ENCODE measurements at places on chromosomes 1 and 21.
A peak's percentile ranks its signal among the peaks of the same experiment; 100 is the strongest.

DNA sequence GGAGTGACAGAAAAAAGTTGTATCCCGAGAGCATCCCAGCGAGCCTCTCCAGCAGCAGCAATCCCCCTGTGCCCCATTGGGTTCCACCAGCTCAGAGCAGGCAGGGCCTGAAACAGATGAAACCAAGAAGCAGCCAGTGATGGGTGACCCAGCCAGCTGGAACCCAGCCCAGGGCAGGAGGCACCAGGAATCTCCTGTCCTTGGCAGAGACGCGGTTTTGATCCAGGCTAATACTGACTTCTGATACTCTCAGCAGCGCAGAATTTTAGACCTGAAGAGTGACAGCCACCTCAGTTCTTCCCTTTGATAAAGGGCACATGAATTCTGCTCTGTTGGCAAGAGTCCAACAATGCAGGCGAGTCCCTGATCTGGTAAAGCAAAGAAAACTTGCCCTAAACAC is 11.4 kb upstream of the OLIG1 start:
- DNase-seq = no peak

GRCh38 chr1:93845538-93846205 is 33.3 kb downstream of the DNTTIP2 start:
- no peak for DNase-seq

DNA sequence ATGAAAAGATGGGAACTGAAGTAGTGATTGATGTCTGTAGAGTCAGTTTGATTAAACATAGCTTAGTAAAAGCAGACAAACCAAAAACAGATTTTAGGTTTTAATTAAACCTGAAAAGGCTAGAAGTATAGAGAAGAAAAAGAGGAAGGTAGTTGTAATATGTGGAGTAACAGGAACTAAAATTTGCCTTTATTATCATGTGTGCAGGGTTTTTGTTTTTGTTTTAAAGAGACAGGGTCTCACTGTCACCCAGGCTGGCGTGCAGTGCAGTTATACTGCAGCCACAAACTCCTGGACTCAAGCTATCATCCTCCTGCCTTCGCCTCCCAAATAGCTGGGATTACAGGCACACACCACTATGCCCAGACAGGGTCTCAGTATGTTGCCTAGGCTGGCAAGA is 6.0 kb downstream of the TOR1AIP1 start:
- DNase-seq = no peak

DNA sequence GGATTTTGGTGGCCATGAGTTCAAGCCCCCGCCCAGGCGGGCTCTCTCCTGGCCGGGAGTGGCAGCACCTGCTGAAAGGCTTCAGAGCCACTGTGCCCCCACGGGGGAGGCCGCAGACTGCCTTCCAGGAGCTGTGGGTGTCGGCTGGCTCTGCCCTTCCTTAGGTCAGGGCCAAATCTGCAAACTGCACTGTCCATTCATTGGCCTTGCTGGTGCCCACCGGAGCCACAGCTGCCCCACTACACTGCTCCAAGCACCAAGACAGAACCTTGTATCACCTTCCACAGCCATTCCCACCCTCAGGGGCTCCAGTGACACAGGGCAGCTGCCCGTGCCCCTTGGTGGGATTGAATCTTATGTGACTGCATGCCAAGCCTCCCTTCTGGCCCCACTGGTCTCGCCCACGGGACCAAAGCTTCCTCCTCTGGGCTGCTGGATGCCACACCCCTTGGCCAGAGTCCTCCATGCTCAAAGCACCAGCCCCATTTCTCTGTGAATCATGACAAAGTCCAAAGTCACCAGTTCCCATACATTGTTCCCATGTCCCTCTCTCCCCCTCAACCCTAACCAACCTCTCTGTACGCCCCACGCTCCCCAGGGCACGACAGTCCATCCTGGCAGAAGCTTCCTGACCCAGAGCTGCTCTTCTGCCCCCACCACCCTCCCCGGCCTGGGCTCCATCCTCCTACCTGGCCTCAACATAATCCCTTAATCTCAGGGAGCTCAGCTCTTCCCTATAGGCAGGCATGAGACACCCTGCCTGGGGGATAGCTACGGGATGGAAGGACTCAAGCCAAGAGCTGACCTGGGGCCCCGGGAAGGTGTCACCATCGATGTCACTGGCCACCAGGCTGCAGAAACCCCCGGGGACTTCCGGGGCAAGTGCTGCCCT is 20.9 kb upstream of the GPR153 start:
- DNase-seq = no peak

DNA sequence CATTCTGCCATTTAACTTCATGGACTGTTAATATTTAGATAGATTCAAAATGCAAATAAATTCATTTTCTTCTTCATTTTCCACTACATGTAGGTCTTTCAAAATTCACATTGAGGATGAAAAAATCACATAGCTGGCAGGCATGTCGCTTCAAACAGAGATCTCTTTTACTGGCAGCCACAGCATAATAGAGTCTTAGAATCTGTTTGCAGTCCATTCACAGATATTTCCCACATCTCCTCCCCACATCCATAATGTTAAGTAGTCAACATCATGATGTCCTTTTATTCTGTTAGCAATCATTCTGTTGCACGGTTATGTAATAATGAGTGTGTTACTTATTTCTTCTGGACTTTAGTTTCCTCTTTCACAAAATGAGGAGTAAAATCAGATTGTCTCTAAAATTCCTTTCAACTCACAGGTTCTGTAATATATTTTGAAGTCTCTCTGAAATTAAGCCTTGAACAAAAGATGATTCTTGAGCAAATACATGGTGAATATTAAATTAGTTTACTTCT is 257.5 kb upstream of the SNX7 start:
- no peak for DNase-seq

- no peak for DNase-seq
Measured at GRCh38 chr1:175969231-175969630, 225.8 kb upstream of the TNR start.

DNA sequence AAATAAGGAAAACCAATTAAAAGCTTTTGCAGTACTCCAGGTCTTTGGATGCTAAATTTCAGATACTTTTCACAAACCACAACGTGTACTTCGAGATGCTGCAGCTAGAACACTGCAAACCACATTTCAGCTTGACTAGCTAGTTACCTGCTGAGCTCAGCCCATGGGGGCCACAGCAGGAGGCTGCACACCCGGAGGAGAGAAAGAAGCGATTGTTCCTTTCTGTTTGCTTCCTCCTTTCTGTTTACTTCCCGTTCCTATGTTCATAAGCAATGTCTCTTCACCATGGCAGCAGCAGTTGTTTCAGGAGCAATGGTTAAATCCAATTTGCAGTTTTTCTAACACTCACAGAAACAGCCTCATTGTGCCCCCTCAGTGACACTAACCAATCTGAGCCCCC is 225.6 kb upstream of the FGGY start:
- DNase-seq = peak; percentile 58

- no peak for DNase-seq
Measured at GRCh38 chr1:88883156-88883555, 8.2 kb downstream of the GTF2B start.

- no peak for DNase-seq
Measured at GRCh38 chr21:44878053-44878982, 4.8 kb upstream of the PTTG1IP start.

- DNase-seq = no peak
Measured at GRCh38 chr1:65409816-65410326, 10.6 kb upstream of the LEPR start.

- no peak for DNase-seq
Measured at GRCh38 chr1:205601205-205601604, 30.6 kb downstream of the ELK4 start.

DNA sequence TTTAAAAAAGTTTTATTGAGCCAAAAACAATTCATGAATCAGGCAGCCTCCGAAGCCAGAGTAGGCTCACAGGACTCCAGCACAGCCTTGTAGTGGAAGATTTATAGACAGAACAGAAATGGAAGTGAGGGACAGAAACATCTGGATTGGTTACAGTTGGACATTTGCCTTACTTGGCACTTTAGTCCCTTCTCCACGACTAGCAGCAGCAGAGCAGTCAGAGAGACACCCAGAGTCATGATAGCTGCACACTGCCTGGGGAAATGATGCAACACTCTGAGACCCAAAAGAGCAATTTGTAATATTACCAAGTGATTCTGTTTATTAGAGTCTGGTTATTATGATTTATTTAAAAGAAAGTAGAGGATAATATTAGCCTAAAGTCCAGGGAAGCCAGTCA is 72.2 kb upstream of the KRTAP11-1 start:
- DNase-seq = no peak

DNA sequence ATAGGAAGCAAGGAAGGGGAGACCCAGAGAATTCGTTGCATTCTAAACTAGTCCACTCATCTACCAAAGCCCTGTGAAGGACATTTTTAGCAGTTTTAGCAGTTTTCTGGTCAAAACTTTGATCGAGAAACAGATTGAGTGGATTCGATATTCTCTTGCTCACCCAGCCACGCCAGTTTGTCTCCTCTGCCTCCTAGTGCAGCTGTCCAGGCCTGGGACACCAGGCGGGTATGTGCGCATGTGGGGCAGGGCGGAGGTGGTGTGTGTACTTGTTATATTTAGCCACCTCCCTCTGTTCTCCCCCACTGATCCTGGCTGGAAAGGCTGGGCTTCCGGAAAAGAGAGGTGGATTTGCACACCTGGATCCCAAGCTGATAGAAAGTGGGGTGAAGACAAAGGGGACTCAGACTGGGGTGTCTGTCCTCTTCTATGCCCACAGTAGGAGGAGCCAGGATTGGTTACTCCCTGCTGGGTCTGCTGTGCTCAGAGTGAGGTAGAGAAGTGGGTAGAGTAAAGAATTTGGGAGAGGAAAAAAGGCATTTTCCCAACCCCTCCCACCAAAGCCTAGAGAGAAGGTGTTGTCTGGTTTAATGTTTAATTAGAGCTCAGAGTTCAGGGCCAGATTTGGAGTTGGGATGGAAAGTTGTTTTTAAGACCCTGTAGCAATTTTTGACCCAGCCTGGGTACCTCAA is 3.8 kb downstream of the LMNA start:
- no peak for DNase-seq

GRCh38 chr1:226708342-226708780 is 30.7 kb downstream of the ITPKB start:
- DNase-seq = no peak

GRCh38 chr21:44379991-44380865 is 26.8 kb downstream of the TRPM2 start:
- DNase-seq = no peak

- DNase-seq = no peak
Measured at GRCh38 chr1:2574350-2574749, 12.2 kb upstream of the PRXL2B start.

- DNase-seq = peak; percentile 10
Measured at GRCh38 chr1:169925505-169926482, 32.1 kb upstream of the SCYL3 start.

- DNase-seq = no peak
Measured at GRCh38 chr1:81126989-81127581, 673.6 kb upstream of the ADGRL2 start.

- DNase-seq = no peak
Measured at GRCh38 chr1:102466487-102466886, 469.8 kb upstream of the OLFM3 start.

DNA sequence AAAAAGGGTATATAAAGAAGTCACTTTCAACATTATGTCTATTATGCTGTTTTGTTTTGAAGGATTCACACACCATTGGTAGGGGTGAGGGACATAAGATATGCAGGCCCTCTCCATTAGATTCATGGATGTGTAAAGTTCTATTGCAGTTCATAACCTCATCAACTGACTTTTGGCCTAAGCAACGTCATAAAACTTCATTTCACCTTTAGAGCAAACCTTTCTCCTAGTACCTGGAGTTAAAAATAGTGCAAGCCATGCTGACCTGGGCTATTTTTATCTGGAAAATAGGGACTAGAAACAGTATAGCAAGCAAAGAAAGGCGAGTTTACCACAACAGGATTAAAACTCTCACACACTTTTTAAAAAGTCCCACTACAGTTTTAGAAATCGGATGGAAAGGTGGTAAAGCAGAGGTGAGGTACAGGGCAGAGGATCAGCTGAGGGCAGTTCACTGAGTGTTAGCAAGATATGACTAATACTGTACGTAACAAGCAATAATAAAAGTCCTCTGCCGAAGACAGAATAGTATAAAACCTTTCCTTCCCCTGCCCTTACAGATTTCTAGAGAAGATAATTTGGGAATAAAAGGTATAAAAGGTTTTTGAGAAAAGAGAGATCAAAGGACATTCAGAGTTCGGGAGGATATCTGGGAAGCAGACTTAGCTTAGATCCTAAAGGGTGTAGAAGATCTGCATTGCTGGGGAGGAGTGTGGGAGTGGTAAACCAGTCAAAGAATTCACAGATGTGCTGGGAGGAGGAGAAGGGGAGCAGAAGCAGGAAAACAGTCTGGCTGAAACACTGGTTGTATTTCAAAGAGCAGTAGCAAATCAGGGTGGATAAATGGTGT is 14.3 kb downstream of the EGLN1 start:
- DNase-seq = no peak

GRCh38 chr1:227428803-227429202 is 110.5 kb upstream of the CDC42BPA start:
- DNase-seq = peak; percentile 70

GRCh38 chr1:242828828-242829227 is 304.3 kb upstream of the PLD5 start:
- DNase-seq = no peak

- DNase-seq = no peak
Measured at GRCh38 chr1:25109531-25109951, 122.8 kb downstream of the SYF2 start.

- DNase-seq = no peak
Measured at GRCh38 chr1:174914991-174915390, 84.8 kb upstream of the CACYBP start.

DNA sequence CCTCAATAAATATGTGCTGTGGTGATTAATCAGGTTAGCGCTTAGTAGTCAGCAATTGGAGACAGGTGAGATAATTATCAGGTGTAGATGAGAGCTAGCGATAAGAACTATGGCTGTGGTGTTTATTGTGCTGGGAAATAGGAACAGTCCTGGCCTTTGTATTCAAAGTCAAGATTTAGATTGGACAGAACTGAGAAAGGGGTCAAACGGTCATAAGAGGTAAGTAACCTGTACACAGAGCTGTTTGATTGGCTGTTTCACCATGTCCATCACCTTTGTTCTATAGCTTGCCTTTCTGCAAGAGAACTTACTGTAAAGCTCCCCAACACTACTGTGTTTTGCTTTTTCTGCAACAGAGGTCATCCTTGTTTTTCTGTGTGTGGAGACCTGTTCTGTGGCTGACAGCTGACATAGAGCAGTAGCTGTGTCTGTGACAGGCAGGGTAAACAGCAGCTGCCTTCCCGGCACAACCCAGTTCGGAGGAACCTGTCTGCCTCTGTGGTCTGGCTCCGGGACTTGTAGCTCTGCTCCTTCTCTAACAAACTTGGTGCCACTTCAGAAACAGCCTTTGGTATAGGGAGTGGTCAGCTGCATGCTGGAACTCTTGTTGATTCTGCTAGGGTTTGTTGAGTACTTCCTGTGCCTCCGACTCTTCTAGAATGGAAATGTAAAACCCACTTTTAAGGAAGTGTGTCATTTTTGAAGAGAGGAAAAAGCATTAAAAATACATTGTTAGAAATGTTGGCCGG is 21.1 kb upstream of the CDC42 start:
- no peak for DNase-seq

- peak; percentile 51 for DNase-seq
Measured at GRCh38 chr1:196400478-196401451, 207.5 kb downstream of the KCNT2 start.

- no peak for DNase-seq
Measured at GRCh38 chr1:213303286-213303685, 252.2 kb downstream of the RPS6KC1 start.
